ENCODE measurements at places on chromosomes 2 and 18. TPM values are rescaled to one million over a fixed set of nuclear protein-coding genes. Genes with fewer than 3 reads are reported as not detected.

The DSG4 gene
- not detected for total RNA-seq

The SDC1 gene
- total RNA-seq: 35.1 TPM

The ELP2 gene
- total RNA-seq: 111 TPM

The AGAP1 gene
- total RNA-seq: 47.2 TPM

The GTF2A1L gene
- total RNA-seq: not detected

The FOXD4L1 gene
- 0.48 TPM for total RNA-seq

The ALPG gene
- total RNA-seq: not detected

The MOCOS gene
- 2.0 TPM for total RNA-seq

The PLEKHH2 gene
- 10.4 TPM for total RNA-seq

The POMC gene
- total RNA-seq: 6.5 TPM

The HOXD1 gene
- 0.16 TPM for total RNA-seq

The SPHKAP gene
- 0.07 TPM for total RNA-seq

The ZC3H15 gene
- 55.4 TPM for total RNA-seq

The NPHP1 gene
- 14.3 TPM for total RNA-seq

The C2orf80 gene
- total RNA-seq: not detected

The RAD51AP2 gene
- total RNA-seq: 0.07 TPM

The UNC50 gene
- total RNA-seq: 39.3 TPM

The ZNF236 gene
- 32.5 TPM for total RNA-seq

Measured in progenitor cell of endocrine pancreas (in vitro differentiated cells).